ENCODE measurements at places on chromosomes 1 and 21.
A peak's percentile ranks its signal among the peaks of the same experiment; 100 is the strongest.

GRCh38 chr1:48442864-48443619 lies 29.0 kb downstream of the SPATA6 start:
- no peak for DNase-seq

DNA sequence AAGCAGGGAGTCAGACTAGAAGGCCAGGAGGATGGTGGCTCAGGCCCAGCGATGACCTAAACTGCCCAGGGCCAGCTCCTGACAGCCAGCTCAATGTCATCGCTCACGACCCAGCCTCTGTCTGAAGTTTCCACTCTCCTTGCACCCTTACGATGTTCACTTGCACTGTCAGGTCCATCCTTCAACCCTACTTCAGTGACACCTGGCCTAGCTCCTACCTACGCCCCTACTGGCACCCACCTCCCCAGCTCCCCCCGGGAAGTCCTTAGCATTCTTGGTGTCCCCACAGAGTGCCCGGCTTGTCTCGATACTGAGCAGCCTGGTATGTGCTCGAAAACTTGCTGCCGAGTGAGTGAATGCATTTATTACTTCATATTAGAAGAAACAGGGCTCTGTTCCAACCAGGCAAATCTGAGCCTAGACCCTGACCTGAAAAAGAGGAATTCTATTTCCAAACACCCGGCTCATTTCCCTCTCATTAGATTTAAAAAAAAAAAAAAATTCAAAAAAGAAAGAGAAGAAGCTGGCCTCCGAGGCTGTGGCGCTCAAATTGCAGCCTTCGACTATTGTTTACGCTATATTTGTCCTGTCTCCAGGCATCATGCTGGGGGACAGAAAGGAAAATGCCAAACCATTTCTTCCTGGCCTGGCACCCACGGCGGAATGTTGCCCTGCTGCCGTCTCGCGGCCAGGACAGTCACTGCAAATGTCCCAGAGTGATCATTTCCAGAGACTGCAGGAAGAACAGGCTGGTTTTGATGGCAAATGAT lies 29.8 kb upstream of the LRRC38 start:
- DNase-seq, result no peak

- no peak for DNase-seq
Observed at GRCh38 chr1:206753141-206753540, 17.4 kb upstream of the IL19 start.

GRCh38 chr1:17572264-17572985 lies 32.9 kb downstream of the ARHGEF10L start:
- DNase-seq, result no peak

DNA sequence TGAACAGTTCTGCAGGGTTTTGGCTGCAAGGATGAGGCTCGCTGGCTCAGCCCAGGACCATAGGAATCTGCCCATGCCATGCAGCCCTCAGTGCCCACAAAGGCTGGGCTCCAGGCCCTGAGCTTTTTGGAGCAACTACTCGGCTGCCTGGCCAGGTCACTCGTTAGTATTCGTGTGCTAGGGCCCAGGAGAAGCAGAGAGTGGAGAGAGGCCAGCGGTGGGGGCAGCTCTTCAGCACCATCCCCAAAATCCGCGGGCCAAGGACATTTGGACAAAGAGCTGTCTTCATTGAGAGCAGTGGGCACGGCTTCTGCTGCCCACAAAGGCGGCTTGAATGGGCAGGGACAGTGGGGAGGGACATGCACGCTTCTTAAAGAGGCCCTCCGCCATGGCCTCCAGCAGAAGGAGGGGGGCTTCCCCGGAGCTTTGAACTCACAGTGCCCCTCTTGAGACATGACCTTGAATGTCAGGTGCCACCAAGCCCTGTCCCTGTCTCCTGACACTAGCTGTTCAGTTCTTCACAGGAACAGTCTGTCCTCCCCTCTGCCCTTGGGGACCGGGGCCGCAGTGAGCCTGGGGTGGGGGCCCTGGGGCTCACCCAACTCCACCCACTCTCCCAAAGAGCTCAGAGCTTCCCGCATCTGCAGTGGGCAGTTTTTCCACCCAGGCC lies 106.1 kb upstream of the ARHGEF16 start:
- no peak for DNase-seq

GRCh38 chr1:20426371-20426770 lies 59.6 kb downstream of the CAMK2N1 start:
- DNase-seq, result no peak

DNA sequence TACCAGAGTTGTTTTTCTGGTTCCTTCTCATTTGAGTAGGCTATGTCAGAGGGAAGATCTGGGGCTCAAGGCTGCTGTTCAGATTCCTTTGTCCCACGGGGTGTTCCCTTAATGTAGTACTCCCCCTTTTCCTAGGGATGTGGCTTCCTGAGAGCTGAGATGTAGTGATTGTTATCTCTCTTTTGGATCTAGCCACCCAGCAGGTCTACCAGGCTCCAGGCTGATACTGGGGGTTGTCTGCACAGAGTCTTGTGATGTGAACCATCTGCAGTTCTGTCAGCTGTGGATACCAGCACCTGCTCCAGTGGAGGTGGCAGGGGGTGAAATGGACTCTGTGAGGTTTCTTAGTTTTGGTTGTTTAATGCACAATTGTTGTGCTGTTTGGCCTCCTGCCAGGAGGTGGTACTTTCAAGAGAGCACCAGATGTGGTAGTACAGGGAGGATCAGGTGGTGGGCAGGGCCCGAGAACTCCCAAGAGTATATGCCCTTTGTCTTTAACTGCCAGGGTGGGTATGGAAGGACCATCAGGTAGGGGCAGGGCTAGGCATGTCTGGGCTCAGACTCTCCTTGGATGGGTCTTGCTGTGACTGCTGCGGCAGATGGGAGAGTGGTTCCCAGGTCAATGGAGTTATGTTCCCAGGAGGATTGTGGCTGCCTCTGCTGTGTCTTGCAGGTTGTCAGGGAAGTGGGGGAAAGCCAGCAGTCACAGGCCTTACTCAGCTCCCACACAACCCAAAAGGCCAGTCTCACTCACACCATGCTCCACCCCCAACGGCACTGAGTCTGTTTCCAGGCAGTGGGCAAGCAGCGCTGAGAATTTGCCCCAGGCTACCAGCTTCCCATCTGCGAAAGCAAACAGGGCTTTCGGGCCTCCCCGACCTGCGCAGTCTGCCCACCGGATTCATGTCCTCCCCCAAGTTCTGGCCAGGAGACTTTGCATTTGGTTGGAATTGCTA lies 64.2 kb downstream of the SERINC2 start:
- DNase-seq, result peak; percentile 66

Data from SHP77 (cell line).